ENCODE measurements at places on chromosomes 1 and 21.

DNA sequence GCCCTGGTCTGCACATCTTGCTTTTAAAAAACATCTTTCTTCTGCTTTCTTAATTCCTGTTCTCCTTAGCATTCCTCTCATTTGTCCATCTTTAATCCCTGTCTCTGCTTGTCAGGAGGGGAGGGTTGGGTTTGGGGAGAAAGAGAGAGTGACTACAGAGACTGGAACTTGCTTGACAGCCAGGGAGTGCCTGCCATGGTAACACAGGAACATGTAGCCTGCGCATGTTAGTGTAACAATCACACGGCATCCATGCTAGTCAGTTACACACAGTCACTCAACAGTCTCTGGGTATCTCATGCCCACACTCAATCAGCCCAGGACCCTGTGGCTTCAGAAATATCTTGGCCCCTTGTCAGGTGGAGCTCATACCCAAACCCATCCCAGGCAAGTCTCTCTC lies 818 bp upstream of the TFAP2E start:
- H3K36me3 ChIP-seq, result no peaks in the 10 kb centered on the region
- H3K27ac ChIP-seq, result no peak overlapping the region
- peaks cover 9% of the 10 kb centered on the region for H3K4me1 ChIP-seq
- H3K27me3 ChIP-seq, result peaks cover 82% of the 10 kb centered on the region
- DNase-seq, result no peak
- no peak overlapping the region for H3K4me3 ChIP-seq

GRCh38 chr1:46657775-46658174 lies 10.4 kb downstream of the ATPAF1 start:
- no peaks in the 10 kb centered on the region for H3K27me3 ChIP-seq
- H3K4me1 ChIP-seq, result no peaks in the 10 kb centered on the region
- peaks cover 8% of the 10 kb centered on the region for H3K36me3 ChIP-seq
- no peak for DNase-seq
- no peak overlapping the region for H3K27ac ChIP-seq

DNA sequence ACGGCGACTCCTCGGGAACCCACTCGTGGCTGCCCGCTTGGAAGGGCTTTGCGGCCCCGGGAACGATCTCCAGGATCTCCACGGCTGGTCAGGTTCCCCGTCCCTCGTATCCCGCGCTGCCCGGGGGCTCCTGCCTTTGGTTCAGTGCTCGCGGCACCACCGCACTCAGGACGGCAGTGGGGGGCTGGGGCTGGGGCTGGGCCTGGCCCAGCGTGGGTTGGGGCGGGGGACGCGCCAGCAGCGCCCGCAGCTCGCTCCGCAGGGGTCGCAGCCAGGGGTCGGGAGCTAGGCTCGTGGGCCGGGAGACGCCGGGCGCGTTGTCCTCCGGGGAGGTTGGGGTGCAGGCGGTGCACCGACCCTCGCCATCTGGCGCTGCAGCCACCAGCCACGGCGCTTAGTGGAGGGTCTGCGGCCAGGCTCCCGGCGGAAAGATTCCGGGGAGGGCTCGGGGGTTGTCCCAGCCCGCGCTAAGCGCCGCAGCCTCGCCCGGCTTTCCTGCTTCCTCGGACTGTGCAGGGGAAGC lies 8.9 kb downstream of the SIM2 start:
- H3K27me3 ChIP-seq, result peaks cover 100% of the 10 kb centered on the region
- no peak overlapping the region for H3K27ac ChIP-seq

DNA sequence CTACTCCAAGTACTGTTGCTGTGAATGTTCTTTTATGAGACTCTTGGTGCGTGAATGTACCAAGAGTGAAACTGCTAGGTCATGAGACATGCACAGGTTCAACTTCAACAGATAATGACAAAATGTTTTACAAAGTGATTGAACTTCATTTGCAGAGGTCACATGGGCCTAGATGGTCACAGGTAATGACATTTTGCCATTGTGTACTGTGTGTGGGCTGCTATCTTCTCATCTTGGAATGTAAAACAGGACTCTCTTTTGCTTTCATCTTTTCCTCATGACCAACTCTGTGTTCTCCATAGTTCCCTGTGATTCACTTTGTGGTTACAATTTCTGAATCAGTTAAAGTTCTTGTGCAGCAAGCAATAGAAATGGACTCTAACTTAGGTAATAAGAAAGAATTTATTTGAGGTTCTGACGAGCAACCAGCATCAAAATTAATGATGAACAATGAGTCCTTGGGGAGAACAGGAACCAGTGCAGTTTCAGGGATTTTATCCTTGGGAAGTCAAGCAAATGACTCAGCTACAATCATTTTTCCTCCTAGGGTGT lies 16.2 kb upstream of the TSNAX start:
- peaks cover 8% of the 10 kb centered on the region for H3K4me1 ChIP-seq
- no peak overlapping the region for H3K27ac ChIP-seq
- no peak for DNase-seq
- no peaks in the 10 kb centered on the region for H3K36me3 ChIP-seq
- H3K4me3 ChIP-seq, result no peak overlapping the region
- H3K27me3 ChIP-seq, result no peaks in the 10 kb centered on the region

- H3K36me3 ChIP-seq, result peaks cover 4% of the 10 kb centered on the region
- peak; percentile 63 for DNase-seq
- H3K4me3 ChIP-seq, result no peak overlapping the region
- H3K27ac ChIP-seq, result no peak overlapping the region
- peaks cover 10% of the 10 kb centered on the region for H3K27me3 ChIP-seq
These were observed 4.5 kb downstream of the EPHA2 start for GRCh38 chr1:16151196-16151994.

GRCh38 chr1:22760455-22760854 lies 49.8 kb downstream of the EPHB2 start:
- no peaks in the 10 kb centered on the region for H3K36me3 ChIP-seq
- no peak overlapping the region for H3K27ac ChIP-seq
- no peaks in the 10 kb centered on the region for H3K27me3 ChIP-seq
